ENCODE measurements at places on chromosomes 13 and 19. TPM values are rescaled to one million over a fixed set of nuclear protein-coding genes. Genes with fewer than 3 reads are reported as not detected.

The RFXAP gene
- polyA plus RNA-seq = 2.3 TPM

The MIR17HG gene
- polyA plus RNA-seq = 1.2 TPM

The RHPN2 gene
- 13.5 TPM for polyA plus RNA-seq

The ZNF729 gene
- polyA plus RNA-seq = not detected

DNA sequence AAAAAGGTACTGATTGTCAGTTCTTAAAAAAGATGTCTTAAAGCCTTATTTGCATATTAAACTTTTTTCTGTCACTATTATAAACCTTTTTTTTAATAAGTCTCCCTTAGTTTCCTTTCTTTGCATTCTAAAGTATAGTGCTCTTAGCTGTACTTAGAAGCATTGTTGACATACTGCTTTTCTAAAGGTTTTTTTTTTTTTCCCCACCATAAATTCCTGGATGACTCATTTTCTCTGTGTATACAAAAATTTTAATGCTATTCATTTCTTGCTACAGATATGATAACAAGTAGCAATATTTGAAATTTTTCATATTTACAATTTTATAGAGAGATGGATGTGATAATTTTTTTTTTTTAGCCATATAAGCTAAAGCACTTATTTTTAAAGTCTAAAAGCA, 43.5 kb downstream of the METTL21C start:
- DNase-seq = no peak

GRCh38 chr19:42657556-42657955, 62.8 kb upstream of the CEACAM8 start:
- DNase-seq = no peak

GRCh38 chr13:60435762-60436374, 38.8 kb downstream of the TDRD3 start:
- DNase-seq = no peak

GRCh38 chr19:32823747-32824102, 45.8 kb downstream of the SLC7A9 start:
- no peak for DNase-seq

- no peak for DNase-seq
Observed at GRCh38 chr13:31461923-31462322, 262.1 kb downstream of the B3GLCT start.

GRCh38 chr13:63438951-63439350, 2023.3 kb upstream of the PCDH20 start:
- no peak for DNase-seq

DNA sequence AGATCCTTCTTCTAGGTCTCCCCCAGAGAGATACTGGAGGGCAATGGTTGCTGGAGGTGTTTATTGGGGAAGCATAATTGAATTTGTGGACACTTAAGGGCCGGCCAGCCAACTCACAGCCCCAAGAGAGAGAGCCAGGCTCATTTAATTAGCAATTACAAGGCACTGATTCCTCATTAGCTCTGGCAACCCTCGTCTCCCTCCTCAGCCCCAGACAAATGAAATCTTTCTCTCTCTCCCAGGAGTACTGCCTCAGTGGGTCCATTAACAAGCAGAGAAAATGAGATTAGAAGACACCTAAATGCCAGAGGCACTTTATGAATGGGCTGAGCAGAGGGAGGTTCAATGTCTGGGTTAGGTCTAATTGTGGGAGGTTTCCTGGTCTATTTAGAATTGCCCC, 19.0 kb upstream of the FEM1A start:
- no peak for DNase-seq

DNA sequence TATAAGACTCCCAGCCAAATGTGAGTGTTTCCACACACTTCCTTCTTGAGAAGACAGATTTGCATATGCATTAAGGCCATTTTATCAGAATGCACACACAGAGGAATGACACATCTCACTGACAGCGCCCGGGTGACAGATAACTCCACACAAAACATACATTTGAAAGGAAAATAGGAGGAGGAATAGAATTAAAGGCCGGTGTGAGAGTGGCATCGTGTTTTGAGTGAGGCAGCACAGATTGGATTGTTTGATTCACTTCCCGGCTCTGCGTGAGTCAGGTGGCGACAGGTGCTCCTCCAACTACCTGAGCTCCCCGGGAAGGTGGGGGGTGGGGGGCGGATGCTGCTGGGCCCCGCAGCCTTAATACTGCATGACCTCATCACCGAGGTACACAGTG, 429.0 kb downstream of the TSHZ3 start:
- DNase-seq = no peak

- peak; percentile 90 for DNase-seq
Observed at GRCh38 chr13:36345438-36346221, 564 bp downstream of the SPART start.

GRCh38 chr19:3968556-3969434, 2.1 kb downstream of the DAPK3 start:
- peak; percentile 90 for DNase-seq

- no peak for DNase-seq
Observed at GRCh38 chr13:51318876-51319275, 20.6 kb upstream of the SERPINE3 start.

GRCh38 chr13:93235258-93236015, 8.8 kb downstream of the GPC6 start:
- no peak for DNase-seq

GRCh38 chr19:41000310-41000737, 9.2 kb downstream of the CYP2B6 start:
- DNase-seq = no peak

GRCh38 chr13:62210951-62211350, 795.3 kb upstream of the PCDH20 start:
- DNase-seq = no peak

DNA sequence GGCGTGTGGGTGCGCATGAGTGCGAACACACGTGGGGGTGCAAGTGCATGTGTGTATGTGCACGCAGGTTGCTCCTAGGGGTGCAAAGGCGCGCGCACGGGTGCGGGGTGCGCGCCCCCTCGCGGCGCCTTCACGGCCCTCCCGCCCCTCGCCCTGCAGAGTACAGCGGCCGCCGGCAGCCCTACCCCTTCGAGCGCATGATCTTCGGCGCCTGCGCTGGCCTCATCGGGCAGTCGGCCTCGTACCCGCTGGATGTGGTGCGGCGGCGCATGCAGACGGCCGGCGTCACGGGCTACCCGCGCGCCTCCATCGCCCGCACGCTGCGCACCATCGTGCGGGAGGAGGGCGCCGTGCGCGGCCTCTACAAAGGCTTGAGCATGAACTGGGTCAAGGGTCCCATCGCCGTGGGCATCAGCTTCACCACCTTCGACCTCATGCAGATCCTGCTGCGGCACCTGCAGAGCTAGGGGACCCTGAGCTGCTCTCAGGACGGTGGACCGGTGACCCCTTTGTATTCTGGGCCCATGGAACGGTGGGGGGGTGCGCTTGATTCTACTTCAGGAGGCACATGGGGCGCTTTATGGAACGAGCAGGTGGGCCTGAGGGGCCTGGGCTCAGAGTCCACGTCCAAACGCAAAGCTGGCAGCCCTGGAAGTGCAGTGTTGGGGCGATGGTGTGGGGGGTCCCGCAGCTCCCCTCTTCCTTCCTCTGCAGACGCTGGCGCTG, 27.7 kb downstream of the TMEM161A start:
- peak; percentile 82 for DNase-seq

GRCh38 chr13:51785712-51786424, 18.1 kb downstream of the DHRS12 start:
- DNase-seq = no peak
